ENCODE measurements at places on chromosomes 4 and X.

DNA sequence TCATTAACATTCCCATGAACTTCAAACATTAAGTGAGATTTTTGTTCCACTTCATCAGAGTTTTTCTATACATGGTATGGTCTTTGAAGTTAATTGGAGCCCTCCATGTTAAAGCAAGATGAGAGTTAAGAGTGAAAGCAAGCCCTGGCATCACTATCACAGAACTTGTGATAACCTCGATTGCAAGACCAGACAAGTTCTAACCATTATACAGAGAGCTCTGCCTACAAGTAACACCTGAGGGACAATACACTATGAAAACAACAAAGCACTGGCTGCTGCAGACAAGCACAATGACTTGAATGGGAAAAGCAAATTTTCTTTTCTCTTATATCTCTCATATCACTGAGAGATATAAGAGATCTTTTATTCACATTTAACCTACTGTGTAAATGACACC is 126.6 kb upstream of the GYPA start:
- DNase-seq, result no peak

DNA sequence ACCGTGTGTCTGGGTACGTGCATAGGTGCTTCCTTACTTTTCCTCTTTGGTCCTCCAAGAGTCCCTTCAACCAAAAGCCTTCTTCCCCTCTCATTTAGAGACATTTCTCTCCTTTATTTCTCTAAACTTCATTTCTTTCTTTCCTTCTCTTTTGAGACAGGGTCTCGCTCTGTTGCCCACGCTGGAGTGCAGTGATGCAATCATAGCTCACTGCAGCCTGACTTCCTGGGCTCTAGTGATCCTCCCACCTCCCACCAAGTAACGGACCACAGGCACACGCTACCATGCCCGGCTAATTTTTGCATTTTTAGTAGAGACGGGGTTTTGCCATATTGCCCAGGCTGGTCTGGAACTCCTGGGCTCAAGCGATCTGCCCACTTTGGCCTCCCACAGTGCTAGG is 42.2 kb downstream of the ACOX3 start:
- DNase-seq, result no peak

DNA sequence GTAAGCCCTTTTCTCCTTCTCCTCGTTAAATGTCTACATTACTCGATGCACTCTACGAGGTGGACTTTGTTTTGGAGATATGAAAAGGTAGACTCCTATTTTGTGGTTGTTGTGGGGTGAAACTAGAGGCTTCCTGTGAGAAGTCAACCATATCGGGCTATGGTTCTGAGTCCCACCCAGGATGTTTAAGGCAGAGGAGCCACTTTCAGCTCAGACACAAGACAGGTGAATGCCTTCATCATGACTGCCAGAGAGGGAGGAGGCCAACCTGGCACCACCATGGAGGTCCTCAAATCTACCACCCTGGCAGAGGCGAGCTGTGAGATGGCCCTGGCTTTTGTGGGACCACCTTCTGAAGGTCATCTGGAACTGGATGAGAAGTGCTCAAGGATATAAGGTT is 154.4 kb upstream of the KLF3 start:
- no peak for DNase-seq

GRCh38 chrX:139720979-139721378 is 13.0 kb upstream of the MCF2 start:
- no peak for DNase-seq

DNA sequence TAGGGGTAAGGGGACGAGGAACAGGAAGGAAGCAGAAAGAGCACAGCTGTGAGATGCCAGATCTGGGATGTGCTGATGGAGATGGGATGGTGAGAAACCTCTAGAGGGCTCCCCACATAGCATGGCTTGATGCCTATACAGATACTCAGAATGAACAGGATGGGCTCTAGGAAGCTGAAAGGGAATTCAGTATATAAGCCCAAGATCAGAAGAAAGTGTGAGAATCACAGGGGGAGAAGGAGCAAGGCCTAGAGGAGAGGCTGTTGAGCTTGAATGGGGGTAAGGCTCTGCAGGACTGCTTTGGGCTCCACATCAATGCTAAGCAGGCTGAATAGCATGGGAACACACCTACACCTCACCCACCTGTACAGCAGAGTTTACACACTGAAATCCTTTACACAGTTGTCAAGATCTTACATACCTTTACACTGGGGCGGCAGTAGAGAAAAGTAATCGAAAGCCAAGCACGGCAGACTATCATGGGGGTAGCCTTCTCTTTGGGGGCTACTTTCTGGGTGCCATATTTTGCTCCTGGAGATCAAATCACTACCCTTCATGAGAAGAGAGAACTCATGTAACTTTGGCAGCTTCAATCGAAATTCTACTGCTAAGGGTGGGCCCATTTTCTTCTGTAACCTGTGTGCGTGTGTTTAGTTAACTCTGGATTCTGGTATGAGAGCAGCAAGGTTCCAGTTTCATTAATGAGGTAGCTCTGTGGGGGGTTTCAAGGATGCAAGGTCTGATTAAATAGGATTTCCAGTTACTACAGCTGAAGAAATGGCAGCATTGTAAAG is 30.6 kb downstream of the HOPX start:
- DNase-seq, result no peak

DNA sequence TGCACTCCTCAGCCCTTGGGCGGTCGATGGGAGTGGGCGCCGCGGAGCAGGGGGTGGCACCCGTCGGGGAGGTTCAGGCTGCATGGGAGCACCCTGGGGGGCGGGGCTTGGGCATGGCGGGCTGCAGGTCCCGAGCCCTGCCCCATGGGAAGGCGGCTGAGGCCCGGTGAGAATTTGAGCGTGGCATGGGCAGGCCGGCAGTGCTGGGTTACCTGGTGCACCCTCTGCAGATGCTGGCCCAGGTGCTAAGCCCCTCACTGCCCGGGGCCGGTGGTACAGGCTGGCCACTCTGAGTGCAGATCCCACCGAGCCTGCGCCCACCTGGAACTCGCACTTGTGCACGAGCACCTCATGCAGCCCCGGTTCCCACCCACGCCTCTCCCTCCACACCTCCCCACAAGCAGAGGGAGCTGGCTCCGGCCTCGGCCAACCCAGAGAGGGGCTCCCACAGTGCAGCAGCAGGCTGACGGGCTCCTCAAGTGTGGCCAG is 556.3 kb downstream of the GALNTL6 start:
- DNase-seq, result no peak

- no peak for DNase-seq
These were observed 56.6 kb upstream of the MXD4 start for GRCh38 chr4:2318476-2318875.

DNA sequence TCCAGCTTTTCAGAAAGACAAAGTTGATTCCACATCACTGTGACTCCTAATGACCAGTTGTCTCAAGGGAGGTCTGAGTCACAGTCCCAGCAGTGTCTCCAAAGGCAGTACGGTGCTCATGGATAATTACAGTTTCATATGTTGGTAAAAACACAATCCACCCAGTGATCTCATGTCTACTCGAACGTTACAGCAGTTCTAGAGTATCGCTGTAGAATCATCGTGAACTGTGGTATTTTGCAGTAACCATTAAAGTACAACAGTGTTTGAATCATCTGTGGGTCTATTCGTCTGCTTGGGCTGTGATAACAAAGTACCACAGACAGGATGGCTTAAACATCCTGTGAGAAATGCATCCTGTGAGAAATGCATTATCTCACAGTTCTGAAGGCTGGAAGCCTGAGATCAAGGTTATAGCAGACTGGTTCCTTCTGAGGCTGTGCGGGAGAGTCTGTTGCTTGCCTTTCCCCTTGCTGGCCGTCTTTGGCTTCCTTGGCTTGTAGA is 121.1 kb upstream of the SORBS2 start:
- no peak for DNase-seq

- no peak for DNase-seq
These were observed 32.8 kb downstream of the FHDC1 start for GRCh38 chr4:152968806-152969394.

DNA sequence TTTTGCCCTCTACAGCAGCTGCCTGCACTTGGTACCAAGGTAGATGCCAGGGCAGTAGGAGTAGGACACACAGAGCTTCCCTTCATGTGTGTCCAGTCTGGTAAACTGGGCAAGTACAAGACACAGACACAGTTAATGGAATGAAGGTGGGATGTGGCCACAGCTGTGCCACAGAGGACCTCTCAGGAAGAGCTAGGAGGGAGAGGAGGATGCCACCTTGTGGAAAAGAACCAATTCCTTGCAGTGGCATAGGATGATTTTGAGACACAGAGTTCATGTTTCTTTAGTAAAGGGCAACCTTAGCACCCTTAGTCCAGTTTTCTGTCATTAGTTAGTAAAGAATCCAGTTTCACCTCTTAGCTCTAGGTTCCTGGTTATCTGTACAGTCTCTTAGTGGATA is 36.3 kb upstream of the TBC1D14 start:
- no peak for DNase-seq

GRCh38 chr4:174702979-174703478 is 126.0 kb downstream of the GLRA3 start:
- DNase-seq, result no peak

DNA sequence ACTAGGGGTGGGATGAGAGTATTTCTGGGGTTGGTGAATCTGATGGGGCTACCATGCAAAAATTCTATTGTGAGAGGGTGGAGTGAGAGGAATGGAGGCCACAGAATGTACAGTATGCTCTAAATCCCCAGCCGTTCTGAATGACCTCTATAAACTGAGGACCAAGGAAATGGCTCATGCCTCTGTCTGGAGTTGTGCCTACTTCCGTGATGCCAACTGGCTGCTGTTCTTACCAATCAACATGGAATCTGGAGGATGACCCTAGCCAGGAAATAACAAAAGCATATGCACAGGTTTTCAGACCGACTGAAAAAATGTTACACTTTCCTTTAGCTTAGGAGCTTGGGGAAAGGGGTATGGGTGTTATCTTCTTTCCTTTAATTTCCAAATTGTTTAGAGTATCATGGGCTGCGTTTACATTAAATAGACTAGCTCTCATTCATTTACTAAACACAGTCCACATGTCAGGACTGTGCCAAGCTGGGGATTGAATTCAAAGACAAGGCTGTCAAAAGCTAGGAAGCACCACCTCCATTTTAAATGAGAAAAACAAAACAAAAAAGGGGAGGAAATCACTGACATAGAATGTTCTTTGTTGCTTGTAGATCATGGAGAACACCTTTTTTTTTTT is 20.2 kb upstream of the CCKAR start:
- no peak for DNase-seq

GRCh38 chrX:24372021-24372763 is 11.8 kb downstream of the SUPT20HL1 start:
- DNase-seq, result no peak

DNA sequence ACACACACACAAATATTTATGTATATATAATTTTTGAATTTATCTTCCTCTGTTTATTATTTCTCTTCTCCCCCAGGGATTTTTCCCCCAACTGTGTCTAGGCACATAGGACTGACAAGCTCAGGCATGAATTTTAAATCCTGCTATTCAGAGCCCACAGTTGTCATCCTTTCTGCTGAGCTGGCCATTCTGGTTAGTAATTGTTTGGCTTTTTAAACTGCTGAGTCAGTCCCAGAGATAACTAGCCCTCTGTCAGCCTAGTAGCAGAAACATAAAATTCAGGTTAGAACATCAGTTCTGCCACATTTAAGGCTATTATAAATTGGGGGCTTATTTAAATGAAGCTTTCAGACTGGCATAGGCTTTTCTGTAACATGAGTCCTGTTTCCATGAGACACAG is 151.7 kb upstream of the MAOA start:
- no peak for DNase-seq

- no peak for DNase-seq
These were observed 3.3 kb downstream of the SLC25A6 start for GRCh38 chrX:1388651-1389050.

DNA sequence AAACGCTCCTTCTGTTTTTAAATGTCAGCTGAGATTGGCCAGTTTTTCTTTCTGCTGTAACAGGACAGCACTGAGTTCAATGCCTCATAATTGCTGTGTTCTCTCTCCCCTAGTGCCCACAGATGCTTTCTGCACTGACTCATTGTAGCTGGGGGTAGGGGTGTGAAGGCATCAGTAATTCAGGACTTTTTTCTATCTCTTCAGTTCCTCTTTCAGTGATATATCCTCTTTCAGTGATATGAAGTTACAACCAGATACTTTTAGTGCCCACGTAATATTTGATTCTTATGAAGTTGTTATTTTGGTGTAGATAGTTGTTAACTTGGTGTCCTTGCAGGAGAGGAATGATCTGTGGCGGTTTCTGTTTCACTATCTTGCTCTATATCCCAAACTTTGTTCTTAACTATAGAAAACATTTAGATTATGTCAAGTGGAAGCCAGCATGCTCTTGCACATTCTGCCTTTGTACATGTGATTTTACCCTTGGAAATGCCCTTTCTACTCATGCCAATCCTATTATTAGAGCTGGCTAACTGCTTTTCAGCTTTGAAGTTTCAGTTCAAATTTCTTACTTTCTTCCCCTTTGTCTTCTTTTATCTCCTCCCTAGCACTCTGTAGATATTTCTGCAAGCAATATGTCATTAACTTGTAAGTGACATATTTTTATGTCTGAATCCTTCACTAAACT is 1258.4 kb downstream of the FAM133A start:
- no peak for DNase-seq

DNA sequence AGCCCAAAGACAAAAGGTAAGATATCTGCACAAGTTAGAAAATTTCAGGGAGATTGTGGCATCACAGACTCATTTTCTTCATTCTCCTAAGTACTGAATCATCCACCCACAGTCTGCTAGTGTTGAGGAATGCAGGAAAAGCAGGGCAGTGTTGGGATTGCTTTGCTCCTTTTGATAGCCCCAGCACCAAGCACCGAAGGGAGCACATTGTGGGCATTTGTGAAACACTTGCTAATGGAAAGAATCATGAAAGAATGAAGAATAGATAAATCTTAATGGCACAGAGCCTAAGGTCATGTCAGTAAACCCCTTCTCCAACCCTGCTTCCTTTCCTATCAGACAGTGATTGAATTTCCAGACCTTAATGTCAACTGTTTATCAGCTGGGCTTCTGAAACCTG is 103.1 kb upstream of the GPRIN3 start:
- DNase-seq, result no peak

GRCh38 chr4:54041100-54041499 is 23.3 kb downstream of the CHIC2 start:
- DNase-seq, result no peak

DNA sequence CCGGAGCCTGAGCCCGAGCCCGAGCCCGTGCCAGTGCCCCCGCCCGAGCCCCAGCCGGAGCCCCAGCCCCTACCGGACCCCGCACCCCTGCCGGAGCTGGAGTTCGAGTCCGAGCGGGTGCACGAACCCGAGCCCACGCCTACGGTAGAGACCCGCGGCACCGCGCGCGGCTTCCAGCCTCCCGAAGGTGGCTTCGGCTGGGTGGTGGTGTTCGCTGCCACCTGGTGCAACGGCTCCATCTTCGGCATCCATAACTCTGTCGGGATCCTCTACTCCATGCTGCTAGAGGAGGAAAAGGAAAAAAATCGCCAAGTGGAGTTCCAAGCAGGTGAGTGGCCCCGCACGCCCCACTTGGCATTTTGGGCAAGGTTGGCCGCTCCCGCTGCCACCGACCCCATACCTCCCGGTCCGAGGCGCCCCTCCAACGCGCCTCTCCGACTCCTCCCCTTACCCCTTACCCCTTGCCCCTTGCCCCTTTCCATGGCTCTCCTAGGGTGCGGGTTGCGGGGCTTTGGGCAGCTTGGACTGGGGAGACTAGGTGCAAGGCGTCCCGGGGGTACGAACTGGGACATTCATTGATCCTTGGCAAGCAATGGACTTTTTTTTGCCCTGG is 553 bp downstream of the SLC16A2 start:
- no peak for DNase-seq

- DNase-seq, result no peak
These were observed 45.6 kb downstream of the OCRL start for GRCh38 chrX:129585691-129586090.
